ENCODE measurements at places on chromosomes 1 and 21. TPM values are rescaled to one million over a fixed set of nuclear protein-coding genes. Genes with fewer than 3 reads are reported as not detected.

DMBX1 gene
- not detected for total RNA-seq

SLAMF8 gene
- not detected for total RNA-seq

CFHR4 gene
- total RNA-seq = not detected

S100B gene
- total RNA-seq = not detected

MARK1 gene
- 2.3 TPM for total RNA-seq

KRTAP13-2 gene
- not detected for total RNA-seq

CTTNBP2NL gene
- total RNA-seq = 46.6 TPM
